ENCODE measurements at places on chromosomes 1 and 21. TPM values are rescaled to one million over a fixed set of nuclear protein-coding genes. Genes with fewer than 3 reads are reported as not detected.

The FAM131C gene
- total RNA-seq, result 0.88 TPM

The CD5L gene
- total RNA-seq, result 0.37 TPM

The COG2 gene
- 18.5 TPM for total RNA-seq

The SLC35F3 gene
- not detected for total RNA-seq

The DEPDC1 gene
- 0.10 TPM for total RNA-seq

The TMEM183A gene
- total RNA-seq, result 40.8 TPM

The NPPB gene
- not detected for total RNA-seq

Measured in posterior vena cava (tissue), 2 donors.